Left renal pelvis (tissue), 4 donors: ENCODE measurements at places on chromosomes 1 and 21.
A peak's percentile ranks its signal among the peaks of the same experiment; 100 is the strongest.

GRCh38 chr1:59375321-59376220 is 78.7 kb downstream of the FGGY start:
- no peak for DNase-seq

DNA sequence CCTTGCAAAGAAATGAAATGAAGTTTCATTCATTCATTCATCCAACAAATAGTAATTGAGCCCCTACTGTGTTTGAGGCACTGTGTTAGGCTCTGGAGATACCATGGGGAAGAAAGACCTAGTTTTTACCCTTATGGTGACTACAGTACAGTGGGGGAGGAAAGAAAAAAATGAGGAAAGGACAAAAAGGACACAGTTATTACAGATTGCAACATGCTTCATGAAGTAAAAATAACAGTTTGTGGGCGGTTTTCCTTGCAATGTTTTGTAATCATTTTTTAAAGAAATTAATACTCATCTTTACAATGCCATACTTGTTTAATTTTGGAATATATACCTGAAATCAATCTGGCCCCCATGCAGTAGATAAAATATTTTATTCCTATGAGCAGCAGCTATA is 120.3 kb downstream of the TM2D1 start:
- DNase-seq = no peak

- DNase-seq = no peak
Measured at GRCh38 chr1:232837087-232837486, 31.9 kb downstream of the MAP10 start.

- peak; percentile 32 for DNase-seq
Measured at GRCh38 chr1:212557739-212558692, 50.5 kb upstream of the ATF3 start.

DNA sequence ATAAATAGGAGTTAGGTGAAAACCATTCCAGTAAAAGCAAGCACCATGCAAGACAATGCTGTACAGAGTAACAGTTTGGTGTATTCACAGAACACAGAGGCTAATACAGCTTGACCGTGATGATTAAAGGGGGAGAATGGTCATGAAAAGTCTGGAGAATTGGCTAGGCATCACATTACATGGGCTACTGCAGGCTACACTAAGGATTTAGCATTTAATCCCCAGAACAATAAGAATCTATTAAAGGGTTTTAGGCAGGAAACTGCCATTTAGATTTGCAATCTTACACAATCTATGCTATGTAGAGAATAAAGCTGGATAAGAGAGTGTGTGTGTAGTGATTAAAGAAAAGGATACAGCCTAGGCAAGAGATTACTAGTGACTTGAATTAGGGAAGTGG is 30.6 kb downstream of the HFM1 start:
- no peak for DNase-seq

DNA sequence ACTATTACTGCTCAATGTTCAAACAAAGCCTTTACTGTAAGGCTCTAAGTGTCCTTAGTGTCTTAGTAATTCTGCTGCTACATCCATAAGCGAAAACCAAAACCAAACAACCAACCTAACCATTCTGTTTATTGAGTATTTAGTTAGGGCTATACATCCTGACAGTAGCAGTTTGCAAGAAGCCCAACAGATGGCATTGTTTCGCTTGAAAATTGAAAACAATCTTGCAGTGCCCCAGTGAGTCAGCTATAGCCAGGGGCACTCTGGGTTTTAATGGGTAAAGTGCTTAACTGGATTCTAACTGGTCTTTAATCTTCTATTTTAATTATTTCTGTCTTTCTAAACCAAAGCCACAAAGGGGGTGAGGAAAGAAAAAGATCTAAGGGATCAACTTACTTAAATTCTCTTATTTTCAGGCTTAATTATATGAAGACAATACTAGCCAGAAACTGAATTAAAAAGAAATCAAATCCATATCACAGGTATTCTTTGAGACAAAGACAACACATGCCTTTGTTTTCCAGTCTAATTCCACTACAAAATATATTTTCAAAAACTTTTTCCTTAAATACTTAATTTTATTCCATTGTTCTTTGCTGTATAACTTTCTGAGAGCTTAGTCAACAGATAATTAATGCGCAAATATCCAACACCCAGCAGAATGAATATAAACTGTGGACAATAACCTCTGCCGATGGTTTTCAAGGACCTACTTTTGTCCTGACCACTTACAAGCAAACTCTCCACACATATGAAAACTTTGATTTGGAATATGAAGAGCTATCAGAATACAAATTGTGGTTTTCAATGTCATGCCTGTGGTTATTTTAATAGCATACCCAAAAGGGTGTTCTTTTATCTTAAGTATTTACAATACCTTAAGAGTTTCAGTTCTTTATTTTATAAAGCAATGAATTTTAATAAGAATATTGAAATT is 15.2 kb downstream of the POGZ start:
- peak; percentile 31 for DNase-seq

- no peak for DNase-seq
Measured at GRCh38 chr1:165047994-165048393, 308.5 kb downstream of the LMX1A start.

- no peak for DNase-seq
Measured at GRCh38 chr1:218031901-218032300, 253.2 kb upstream of the RRP15 start.

DNA sequence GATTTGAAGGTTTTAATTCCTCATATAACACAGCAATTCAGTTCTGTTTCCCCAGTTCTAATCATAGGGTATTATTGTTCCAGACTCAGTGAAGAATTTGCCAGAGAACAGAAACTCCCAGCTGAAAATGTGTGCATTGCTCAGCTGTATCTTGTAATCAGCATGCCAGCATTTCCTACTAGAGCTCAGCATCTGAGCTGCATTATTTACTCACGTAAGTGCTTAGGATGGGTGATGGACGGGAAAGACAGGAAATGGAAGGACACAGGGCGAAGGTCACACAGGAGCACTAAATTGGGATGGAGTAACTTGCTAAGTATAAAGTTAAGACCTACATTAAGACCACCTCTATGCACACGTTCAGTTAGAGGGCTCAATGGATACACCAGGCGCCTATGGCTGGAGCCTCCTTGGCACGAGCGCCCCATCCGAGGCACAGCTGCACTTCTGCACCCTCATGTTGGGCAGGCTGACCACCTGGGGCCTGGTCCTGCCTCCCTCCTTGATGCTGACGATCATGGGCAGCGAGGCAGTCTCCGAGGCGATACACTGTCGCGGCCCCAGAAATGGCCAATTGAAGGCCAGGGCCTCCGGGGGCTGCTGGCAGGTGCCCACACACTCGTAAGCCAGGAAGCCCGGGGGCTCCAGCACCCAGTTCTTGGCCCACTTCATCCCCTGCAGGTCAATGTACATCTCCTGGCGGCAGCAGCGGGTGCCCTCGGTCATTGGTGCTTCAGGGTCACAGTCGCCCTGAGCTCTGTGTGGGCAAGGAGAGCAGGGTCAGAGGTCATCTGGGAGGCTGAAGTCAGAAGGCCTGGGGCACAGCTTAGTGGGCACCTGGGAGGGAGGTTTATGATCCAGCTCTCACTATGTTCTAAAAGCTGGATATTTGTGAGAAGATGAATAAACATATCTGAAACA is 3.7 kb downstream of the LEFTY2 start:
- DNase-seq = no peak

- DNase-seq = no peak
Measured at GRCh38 chr1:235073968-235074522, 54.6 kb downstream of the TOMM20 start.

- no peak for DNase-seq
Measured at GRCh38 chr1:76337542-76338219, 263.1 kb downstream of the ST6GALNAC3 start.

DNA sequence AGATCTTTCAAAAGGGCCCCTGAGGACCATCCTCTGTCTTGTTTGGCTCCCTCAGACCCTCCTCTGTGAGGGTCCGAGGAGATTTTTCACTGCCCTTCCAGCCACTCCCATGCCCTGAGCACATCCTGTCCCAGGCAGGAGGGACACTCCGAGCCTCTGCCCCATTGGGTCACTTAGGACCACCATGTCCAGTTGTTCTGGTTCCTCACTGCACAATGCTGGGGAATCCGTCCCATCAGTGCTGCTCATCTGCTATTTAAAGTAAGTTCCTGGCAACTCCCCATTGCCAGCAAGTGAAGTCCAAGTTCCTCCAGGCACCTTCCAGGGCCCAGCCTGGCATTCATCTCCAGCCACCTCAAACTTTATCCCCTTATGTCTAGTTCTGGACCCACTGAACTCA is 117.5 kb upstream of the GRIK3 start:
- DNase-seq = no peak

- no peak for DNase-seq
Measured at GRCh38 chr21:31948676-31949075, 75.9 kb downstream of the HUNK start.

DNA sequence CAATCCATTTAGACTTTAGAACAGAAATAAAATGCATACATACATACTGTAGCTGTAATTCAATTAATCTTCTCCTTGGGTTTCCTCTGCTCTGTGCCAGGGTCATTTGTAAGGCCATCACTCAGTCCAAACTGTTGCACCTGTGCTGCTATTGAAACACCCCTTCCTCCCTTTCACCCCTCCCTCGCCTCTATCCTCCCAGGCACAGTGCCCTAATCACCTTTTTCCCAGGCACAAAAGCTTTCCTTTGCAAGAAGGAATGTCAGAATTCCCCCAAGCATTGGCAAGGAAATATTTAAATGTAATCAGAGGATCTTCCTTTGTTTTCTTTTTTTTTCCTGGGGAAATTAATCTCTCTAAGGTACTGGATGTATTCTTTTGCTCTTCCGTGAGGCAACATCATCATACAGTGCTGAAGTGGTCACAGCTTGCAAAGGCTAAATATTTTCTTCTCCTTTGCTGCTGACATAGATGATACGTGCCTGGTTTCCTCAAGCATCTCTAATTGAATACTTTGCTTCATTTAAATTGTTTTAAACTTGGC is 339.3 kb upstream of the NR5A2 start:
- no peak for DNase-seq

DNA sequence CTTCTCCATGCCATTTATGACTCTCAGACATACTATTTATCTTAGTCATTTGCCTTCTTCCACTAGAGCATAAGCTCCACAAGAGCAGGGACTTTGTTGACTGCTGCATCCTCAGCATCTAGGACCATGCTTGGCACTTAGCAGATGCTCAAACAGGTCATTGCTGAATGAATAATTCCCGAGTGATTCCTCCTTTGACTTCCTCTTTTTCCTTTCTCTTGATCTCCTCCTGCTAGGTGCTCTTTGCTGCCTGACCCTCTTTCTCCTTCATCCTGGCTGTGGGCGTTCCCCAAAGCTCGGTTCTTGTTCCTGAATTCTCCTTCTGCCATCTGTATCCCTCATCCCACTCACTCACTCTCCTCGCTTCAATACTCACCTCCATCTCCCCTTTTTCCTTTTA is 23.5 kb downstream of the SYT6 start:
- DNase-seq = no peak

GRCh38 chr1:98480271-98480670 is 181.2 kb upstream of the SNX7 start:
- DNase-seq = no peak

DNA sequence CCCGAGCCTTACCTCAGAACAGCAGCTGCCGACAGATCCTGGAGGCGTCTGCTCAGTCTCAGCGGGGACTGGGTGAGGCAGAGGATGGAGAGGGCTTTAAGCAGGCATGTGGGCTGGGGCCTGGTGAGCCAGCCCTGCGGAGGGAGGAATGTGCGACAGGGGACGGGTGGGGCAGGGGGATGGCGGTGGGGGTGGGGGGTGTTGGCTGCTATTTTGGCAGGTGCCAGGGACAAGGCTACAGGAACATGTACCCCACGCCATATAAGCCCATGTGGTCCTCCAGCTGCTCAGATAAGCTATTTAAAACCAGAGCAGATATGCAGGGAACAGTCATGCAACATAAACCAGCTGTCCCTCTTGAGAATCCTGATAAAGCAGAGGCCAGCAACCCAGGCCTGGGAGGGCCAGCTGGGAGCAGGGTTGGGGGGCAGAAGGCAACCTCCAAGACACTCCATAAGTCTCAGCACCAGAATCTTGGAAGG is at the start of gene TNNT2:
TSS of gene TNNT2 (minus strand) at position 70 of the 482 bp plus-strand sequence. CDS start 4,426 bp downstream, outside the sequence.
- DNase-seq = no peak

- DNase-seq = no peak
Measured at GRCh38 chr1:235995511-235995910, 69.4 kb downstream of the NID1 start.

DNA sequence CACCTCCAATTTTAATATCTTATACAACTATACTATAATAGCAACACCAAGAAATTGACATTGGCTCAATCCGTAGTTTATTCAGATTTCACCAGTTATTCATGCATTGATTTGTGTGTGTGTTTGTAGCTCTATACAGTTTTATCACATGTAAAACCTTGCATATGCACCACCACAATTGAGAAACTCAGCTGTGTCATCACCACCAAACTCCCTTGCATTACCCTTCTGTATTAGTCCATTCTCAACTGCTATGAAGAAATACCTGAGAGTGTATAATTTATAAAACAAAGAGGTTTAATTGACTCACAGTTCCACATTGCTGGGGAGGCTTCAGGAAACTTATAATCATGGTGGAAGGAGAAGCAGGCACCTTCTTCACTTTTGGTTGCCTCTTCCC is 162.1 kb downstream of the PATJ start:
- no peak for DNase-seq

DNA sequence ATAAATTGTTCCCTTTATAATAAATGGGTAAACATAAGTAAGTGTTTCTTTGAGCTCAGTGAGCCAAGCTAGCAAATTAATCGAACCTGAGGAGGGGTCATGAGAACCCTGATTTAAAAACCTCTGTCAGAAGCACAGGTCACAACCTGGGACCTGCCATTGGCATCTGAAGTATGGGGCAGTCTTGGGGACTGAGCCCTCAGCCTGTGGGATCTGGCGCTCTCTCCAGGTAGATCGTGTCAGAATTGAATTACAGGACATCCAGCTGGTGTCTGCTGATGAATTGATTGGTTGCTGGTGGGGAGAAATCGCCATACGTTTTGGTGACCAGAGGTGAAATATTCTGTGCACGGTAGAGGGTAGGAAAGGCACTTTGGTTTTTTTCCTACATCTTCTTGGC is 17.5 kb downstream of the UCK2 start:
- DNase-seq = no peak

DNA sequence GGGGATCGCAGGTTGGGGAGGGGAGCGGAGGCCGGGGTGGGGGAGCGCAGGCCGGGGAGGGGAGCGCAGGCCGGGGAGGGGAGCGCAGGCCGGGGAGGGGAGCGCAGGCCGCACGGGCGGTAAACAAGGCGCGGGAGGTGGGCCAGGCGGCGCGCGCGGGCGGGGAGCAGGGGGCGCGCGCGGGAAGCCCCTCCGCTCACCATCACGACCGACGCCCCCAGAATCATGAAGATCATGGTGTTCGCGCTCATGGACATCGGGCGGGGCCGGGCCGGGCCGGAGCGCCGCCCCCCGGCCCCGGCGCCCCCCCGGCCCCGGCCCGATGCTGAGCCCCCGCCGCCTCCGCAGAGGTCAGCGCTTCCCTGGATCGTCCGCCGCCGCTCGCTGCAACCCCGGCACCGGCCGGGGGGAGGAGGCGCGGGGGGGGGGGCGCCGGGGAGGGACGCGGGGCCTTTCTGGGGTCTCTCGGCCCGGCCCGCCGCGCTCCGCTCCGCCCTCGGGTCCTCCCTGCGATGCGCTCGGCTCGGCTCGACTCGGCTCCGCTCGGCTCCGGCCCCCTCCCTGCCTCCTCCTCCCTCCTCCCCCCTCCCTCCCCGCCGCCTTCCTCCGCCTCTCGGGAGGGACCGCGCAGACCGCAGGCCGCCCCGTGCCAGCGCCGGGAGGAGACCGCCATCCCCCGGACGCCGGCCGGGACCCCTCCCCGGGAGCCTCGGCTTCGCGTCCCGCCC is at the start of gene TMEM240:
TSS of gene TMEM240 (minus strand) at position 535 of the 728 bp plus-strand sequence. CDS start at position 257, 278 bp downstream.
- DNase-seq = peak; percentile 52
